ENCODE measurements at places on chromosomes 12 and 14.

DNA sequence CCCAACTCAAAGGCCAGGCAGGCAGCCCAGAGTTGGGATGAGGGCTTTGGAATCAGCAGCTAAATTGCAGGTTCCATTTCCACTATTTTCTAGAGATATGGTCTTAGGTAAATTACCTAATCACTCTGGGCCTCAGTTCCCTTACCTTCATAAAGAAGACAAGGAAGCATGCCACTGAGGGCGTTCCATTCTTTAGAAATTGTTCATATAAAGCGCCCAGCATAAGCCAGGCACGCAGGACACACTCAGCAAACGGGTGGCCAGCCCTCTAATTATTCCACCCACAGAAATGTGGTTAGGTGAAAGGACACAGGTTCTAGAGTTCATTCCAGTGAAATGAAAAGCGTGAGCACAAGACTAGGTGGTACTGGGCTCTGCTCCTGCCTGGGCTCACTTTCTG lies 87.9 kb upstream of the BCL11B start:
- no peak for DNase-seq

DNA sequence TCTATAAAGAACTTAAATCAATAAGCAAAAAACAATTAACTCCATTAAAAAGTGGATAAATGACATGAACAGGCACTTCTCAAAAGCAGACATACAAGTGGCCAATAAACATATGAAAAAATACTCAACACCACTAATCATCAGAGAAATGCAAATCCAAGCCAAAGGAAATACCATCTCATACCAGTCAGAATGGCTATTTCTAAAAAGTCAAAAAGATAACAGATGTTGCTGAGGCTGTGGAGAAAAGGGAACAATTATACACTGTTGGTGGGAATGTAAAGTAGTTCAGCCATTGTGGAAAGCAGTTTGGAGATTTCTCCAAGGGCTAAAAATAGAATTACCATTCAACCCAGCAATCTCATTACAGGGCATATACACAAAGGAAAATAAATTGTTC lies 234.5 kb upstream of the PLXNC1 start:
- no peak for DNase-seq

DNA sequence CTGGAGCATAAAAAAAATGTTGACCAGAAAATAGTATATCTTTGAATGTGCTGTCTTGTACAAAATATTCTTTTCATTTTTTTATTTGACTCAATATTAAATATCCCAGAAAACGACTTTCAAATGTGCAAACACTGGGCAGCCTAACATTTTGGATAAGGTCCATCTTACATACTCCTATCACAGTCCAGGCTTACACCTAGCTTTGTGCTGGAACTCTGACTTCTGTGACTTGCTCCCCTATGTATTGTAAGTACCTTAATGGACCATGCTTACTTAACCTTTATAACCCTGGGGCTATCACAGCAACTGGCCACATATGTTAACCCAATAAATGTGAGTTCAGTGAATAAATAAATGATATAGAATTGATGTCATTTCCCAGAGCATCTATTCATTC lies 7.6 kb upstream of the EIF2S3B start:
- DNase-seq = no peak

DNA sequence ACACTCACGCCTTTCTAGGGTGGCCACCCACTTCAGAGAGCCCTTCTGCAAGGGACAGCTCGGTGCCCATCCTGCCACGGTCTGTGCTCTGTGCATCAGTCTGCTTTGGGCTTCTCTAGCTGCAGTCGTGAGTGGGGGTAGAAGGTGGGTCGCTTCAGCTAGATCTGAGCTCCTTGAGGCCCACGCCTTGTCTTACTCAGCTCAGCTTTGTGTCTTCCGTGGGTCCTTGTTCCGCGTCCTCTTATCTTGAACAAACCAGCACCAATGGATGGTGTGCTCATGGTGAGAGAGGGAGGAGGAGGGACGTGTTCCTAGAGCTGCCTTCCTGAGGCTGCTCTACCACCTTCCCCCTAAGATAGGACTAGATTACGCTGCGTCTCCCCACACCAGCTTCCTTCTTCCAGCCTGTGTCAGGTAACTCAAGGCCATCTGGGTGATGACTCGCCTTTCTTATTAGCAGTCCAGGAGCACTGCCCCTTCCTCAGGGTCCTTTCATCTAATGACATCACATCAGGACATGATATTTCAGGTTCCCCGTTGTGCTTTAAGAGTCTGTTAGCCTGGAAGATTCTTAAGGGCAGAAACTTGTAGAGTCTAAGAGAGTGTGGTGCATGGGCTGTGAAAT lies 118.8 kb downstream of the TSPAN9 start:
- peak; percentile 42 for DNase-seq

Measured in WERI-Rb-1 (cell line).